ENCODE measurements at places on chromosomes 1 and 21. TPM values are rescaled to one million over a fixed set of nuclear protein-coding genes. Genes with fewer than 3 reads are reported as not detected.

- H3K4me1 ChIP-seq: peaks cover 96% of the 10 kb centered on the region
- H3K36me3 ChIP-seq: peaks cover 17% of the 10 kb centered on the region
- H3K4me3 ChIP-seq: no peak overlapping the region
Observed at GRCh38 chr1:207830788-207831187, 78.9 kb downstream of the CD46 start.

GRCh38 chr1:111990878-111991718 lies 1.6 kb upstream of the KCND3 start:
- no peaks in the 10 kb centered on the region for H3K36me3 ChIP-seq
- peaks cover 11% of the 10 kb centered on the region for H3K4me1 ChIP-seq
- DNase-seq: peak; percentile 20
- H3K4me3 ChIP-seq: peak overlapping the region; percentile 49
- peaks cover 69% of the 10 kb centered on the region for H3K27me3 ChIP-seq

GCSAML gene
- total RNA-seq: not detected

- H3K4me1 ChIP-seq: no peaks in the 10 kb centered on the region
- H3K27me3 ChIP-seq: no peaks in the 10 kb centered on the region
- no peak for DNase-seq
- no peaks in the 10 kb centered on the region for H3K36me3 ChIP-seq
Observed at GRCh38 chr1:25912076-25912831, 6.0 kb upstream of the STMN1 start.

SPOCD1 gene
- 0.79 TPM for total RNA-seq

- peak; percentile 68 for DNase-seq
- H3K4me3 ChIP-seq: peak overlapping the region; percentile 9
Observed at GRCh38 chr1:25566730-25567341, 23.4 kb downstream of the LDLRAP1 start.

GRCh38 chr21:38663282-38663681 lies 142.4 kb upstream of the ETS2 start:
- peaks cover 12% of the 10 kb centered on the region for H3K4me1 ChIP-seq
- H3K27ac ChIP-seq: no peak overlapping the region
- H3K36me3 ChIP-seq: no peaks in the 10 kb centered on the region

B3GALT5 gene
- not detected for total RNA-seq
